ENCODE measurements at places on chromosomes 4 and X.
A peak's percentile ranks its signal among the peaks of the same experiment; 100 is the strongest.

DNA sequence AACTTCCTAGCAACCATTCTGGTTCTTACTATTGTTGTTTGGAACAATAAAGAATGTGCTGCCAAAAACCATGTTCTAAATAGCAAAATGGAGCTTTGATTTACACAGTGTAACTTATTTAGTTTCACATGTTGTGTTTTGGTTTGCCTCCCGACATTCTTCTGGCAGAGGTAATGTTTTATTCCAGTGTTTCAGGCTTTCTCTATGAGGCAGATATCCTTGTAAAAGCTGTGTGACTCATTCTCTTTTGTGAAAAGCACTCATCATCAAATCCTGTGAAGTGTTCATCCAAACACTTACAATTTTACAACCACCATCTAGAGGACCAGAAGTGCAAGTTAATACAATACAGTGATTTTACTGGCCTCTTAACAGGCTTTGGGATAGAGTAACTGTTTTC lies 219.0 kb upstream of the GIMD1 start:
- DNase-seq = peak; percentile 5

- no peak for DNase-seq
These were observed 254.1 kb downstream of the FBXW7 start for GRCh38 chr4:152281822-152282221.

GRCh38 chr4:41613821-41614220 lies 75.9 kb downstream of the LIMCH1 start:
- DNase-seq = no peak

- no peak for DNase-seq
These were observed 143.5 kb upstream of the HPGD start for GRCh38 chr4:174665799-174666198.

- no peak for DNase-seq
These were observed 779 bp downstream of the GABRQ start for GRCh38 chrX:152638443-152638904.

GRCh38 chr4:38672397-38673129 lies 8.6 kb downstream of the KLF3 start:
- DNase-seq = no peak

GRCh38 chrX:80537096-80537495 lies 116.8 kb downstream of the TENT5D start:
- no peak for DNase-seq

DNA sequence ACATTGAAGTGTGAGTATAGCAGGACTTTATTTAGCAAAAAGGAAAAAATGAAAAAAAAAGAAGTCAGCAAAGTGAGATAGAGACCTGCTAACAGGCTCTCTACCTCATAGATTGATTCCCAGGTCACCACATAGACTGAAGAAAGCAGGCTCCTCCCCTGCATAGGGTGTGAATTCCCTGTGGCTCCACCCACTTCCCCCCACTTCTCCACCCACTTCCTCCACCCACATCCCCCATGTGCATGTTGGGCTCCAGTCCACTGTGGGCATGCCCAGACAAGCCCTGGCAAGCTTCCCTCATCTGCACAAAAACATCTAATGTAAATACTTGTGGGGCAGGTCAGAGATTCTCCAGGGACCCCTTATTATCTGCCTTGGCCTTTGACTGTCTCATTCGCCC lies 97.8 kb downstream of the TMEM47 start:
- DNase-seq = no peak

Data from HEK293T (cell line).